Dermis blood vessel endothelial cell (primary cell): ENCODE measurements at places on chromosomes 11 and 22. TPM values are rescaled to one million over a fixed set of nuclear protein-coding genes. Genes with fewer than 3 reads are reported as not detected.

GRCh38 chr11:125872138-125872491, 15.4 kb upstream of the HYLS1 start:
- no peak for DNase-seq

DNA sequence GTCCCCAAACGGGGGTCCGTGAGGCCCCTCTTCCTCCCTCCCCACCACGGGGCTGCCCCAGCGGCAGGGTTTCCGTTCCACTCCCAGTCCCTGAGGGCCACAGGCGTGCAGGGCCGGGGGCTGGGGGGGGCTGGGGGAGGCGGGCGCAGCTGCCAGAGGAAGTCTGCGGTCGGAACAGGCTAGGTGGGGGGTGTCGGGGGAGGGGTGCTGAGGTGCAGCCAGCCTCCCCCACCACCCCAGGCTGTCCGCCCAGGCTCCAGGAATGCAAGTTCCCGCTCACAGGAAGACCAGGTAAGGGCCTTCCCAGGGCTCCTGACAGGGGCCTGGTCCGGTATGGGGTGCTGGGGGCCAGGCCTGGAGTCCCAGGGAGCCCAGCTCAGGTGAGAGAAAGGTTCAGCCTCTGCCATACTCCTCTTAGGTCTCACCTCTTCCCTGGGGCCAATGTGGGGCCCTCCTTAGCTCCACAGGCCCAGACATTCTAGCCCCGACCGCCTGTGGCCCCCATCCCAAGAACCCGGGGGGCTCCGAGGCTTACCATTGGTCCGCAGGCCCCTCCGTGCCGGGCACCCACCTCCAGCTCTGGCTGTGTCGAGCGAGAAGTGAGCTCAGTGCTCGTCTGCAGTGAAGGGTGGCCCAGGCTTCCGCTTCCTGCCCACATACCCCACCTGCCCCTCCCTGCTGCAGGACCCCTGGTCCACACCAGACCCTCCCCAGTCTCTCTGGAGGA, at the start of gene PTPRCAP:
PTPRCAP (minus strand) TSS at position 601 of the 727 bp plus-strand sequence; CDS start at position 538, 63 bp downstream.
- no peak for DNase-seq

- DNase-seq: no peak
Observed at GRCh38 chr22:25318081-25318823, 98.8 kb downstream of the CRYBB2 start.

Gene POU2F3
- total RNA-seq: under 0.01 TPM in 1 of 2 replicates, not detected in the other

DNA sequence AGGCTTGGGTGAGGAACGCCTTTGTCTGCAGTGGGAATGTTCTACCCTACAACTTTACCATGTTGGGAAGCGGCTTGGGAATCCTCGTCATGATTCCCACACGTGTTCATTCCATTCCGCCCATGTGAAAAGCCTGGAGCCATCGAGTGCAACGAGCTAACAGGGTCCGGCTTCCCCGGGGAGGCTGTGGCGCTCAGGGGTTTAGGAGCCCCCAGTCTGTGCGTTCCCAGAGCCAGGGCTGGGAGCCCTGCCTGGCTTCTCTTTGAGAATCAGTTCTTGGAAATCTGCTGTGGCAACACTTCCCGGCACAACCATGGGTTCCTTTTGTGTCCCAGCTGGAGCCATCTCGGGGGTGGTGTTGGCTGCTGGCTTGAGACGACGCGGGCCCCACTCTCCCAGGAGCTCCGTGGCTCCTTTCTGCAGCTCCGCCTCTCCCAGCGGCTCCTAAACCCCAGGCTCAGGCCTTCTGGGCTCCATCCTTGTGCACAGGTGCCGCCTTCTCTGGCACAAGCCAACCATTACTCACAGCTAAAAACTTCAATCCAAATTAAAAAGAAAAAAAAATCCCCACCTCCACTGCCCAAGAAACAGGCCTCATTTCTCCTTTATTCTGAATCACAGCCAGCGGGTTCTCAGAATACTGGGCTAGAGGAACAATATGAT, 18.7 kb upstream of the PPFIA1 start:
- DNase-seq: no peak

Gene JHY
- total RNA-seq: 0.47 and 0.51 TPM in 2 replicates

DNA sequence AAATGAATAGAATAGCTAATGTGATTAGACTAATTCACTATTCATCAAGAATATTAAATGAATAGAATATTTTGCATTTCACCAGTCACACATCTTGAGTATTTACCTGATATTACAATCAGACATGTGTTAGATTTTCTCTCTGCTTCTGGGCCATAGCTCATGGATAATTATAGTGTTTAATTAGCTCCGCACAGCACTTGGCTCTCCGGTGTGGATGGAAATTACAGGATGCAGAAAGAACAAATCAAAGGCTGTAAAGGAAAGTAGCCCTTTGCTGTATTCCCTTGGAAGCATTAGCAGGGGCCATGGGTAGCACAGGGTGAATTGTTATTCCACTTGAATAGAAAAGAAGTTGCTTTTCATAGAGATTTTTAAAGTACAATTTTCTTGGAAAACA, 320.3 kb upstream of the SORL1-AS1 start:
- DNase-seq: no peak
